ENCODE measurements at places on chromosomes 6 and 20.

- no peak for DNase-seq
Observed at GRCh38 chr6:113888493-113888892, 31.3 kb downstream of the MARCKS start.

DNA sequence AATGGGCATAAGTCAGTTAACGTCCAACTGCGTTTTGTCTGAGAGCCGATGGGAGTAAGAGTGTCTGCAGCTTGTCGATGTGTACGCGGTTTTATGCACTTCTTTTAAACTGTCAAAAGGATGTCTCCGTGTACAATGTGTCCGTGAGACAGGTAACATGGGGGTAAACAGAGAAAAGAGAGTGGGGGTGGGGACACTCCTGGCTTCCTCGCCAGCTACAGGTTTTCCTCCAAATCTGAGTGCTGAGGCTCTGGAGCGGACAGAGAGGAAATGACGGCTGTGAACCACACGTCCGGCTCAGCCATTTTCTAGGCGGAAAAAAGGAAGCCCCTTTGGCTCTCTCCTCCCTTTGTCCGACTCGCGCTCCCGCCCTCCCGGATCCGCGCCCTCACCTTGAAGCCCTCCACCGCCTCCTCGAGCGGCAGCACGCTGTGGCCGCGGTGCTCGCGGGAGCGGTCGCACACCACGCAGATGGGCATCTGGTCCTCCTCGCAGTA is 916 bp downstream of the TRIM27 start:
- no peak for DNase-seq

DNA sequence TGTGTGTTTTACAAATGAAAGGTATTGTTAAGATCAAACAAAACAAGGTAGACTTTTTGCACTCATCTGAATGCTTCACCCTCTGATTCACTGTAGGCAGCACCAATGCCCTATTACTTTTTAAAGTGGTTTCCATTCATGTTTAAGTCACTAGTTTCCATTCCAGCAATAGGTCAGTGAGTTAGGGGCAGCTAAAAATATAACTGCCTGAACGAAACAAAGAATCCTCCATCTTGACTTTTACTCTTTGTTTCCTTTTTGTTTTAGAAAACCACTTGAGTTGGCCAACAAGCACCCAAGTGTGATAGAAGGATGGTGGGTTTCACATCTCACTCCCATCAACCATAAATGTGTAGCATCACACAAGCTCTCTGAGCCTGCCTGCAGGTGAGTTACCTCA is 25.5 kb downstream of the CLIC5 start:
- DNase-seq, result no peak

DNA sequence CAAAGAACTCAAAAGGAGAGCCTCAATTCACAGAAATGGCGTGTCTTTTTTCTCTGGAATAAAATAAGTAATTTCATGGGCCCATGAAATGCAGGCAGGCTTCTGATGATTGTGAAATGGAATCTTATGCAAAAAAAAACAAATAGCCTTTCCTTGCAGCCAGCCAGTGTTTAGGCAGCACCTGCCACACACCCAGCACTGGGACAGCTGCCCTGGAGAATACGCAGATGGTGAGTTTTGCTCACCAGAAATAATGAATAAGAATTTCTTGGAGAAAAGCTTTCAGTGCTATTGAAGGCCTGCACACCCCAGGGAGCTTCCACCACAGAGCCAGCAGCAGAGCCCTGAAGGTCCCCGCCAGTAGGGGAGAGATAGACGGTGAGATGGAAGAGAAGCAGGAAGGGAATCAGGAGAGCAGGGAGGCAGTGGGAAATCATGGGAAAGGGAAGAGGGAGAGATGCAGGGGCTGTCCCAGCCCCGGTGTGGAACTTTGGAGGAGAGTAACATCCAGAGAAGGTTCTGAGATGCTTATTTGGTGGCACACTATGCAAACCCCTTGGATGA is 54.9 kb downstream of the PXDC1 start:
- DNase-seq, result no peak

- DNase-seq, result no peak
Observed at GRCh38 chr20:20037960-20038359, 14.3 kb downstream of the CRNKL1 start.

GRCh38 chr6:46331461-46331860 is 159.8 kb downstream of the RCAN2 start:
- no peak for DNase-seq

GRCh38 chr6:16162003-16162402 is 33.1 kb downstream of the MYLIP start:
- no peak for DNase-seq

- no peak for DNase-seq
Observed at GRCh38 chr6:7114744-7115458, 7.1 kb downstream of the RREB1 start.

DNA sequence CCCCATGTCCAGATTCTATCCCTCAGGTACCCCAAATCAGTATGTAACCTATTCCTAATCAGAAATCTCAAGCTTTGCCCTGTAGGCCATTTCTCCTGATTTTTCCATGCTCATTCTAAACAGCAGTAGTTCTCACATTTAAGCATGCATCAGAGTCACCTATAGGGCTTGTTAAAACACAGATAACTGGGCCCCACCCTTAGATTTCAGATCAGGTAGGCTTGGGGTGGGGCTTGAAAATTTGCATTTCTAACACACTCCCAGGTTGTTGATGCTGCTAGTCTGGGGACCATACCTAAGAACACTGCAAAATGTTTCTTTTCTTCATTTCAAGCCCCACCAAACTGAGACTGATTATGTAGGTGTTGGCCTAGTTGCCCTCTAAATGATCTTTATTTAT is 621.2 kb upstream of the FLRT3 start:
- DNase-seq, result no peak

- DNase-seq, result no peak
Observed at GRCh38 chr6:106147476-106147875, 61.3 kb downstream of the PRDM1 start.

DNA sequence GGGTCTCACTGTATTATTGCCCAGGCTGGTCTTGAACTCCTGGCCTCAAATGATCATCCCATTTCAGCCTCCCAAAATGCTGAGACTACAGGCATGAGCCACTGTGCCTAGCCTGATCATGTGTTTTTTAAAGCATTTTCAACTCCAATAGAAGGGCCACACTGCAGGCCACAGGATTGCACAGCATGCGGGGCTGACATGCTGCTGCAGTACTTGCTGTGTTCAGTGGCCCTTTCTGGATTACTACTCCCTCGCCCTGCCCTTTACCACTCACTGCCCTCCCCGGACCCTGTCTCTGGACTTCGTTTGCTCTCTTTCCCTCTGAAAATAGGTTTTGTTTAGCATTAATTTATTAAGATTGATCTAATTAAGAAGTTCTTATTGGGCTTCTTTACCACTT is 37.3 kb downstream of the HECA start:
- DNase-seq, result no peak

DNA sequence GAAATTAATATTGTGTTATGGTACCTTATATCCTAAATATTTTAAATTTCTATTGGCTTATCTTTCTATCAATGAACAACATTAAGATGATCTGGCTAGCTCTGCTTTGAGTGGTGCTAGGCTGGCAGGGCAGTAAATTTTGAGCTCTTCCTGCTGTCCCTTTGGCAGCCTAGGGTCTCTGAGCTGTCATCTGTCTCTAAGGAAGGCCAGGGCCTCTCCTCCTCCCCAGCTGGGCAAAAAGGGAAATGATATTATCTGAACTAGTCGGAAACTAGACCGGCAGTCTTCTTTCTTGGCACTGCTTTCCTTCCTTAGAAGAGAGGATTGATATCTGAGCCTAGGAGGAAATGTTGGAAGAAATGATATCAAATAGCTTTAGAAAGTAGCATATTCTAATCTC is 176.7 kb upstream of the BTBD3 start:
- DNase-seq, result no peak

DNA sequence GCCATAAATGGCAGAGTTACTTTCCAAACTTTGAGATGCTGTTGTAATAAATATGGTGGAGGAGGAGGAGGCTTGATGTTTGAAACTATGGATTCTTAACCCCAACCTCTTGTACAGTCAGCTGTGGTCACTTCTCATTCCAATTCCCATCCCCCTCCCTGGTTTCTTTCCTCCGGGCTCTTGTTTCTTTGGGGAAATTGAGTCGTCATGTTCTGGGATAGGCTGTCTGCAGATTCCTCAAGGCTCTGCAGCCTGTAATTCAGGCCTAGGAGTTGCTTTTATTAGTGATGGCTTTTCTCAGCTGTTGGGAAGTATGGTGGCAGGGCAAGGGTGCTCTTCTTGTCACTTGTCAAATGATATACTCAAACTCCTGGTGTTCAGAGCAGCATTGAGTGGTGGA is 2.6 kb downstream of the PTK7 start:
- no peak for DNase-seq

Measured in NCI-H187 (cell line).